ENCODE measurements at places on chromosomes 5 and 9.

DNA sequence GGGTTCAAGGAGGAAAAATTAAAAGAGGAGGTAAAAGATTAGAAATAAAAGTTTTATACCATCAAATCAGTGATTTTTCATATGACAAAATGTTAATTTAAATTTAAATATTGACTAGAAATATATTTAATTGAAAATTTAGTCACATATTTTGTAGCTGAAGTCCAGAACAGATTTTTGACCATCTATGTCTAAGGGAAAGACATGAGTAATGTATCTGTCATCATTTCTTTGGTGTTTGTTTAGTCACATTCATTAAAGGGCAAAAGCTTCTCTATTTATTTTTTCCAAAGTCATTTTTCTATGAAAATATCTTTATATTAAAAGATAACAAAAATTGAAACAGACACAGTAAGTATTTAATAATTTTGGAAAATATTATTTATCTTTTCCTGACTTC, 252.0 kb upstream of the ISL1 start:
- no peaks in the 10 kb centered on the region for H3K27me3 ChIP-seq
- H3K4me3 ChIP-seq = no peak overlapping the region
- no peaks in the 10 kb centered on the region for H3K36me3 ChIP-seq
- no peaks in the 10 kb centered on the region for H3K4me1 ChIP-seq
- no peak overlapping the region for H3K27ac ChIP-seq

GRCh38 chr9:112885324-112885723, 5.4 kb downstream of the SLC46A2 start:
- H3K27me3 ChIP-seq = peaks cover 2% of the 10 kb centered on the region
- H3K4me1 ChIP-seq = peaks cover 5% of the 10 kb centered on the region
- H3K27ac ChIP-seq = no peak overlapping the region
- H3K4me3 ChIP-seq = no peak overlapping the region

GRCh38 chr5:148651528-148651927, 2.8 kb downstream of the HTR4 start:
- H3K36me3 ChIP-seq = no peaks in the 10 kb centered on the region
- no peak overlapping the region for H3K4me3 ChIP-seq
- no peaks in the 10 kb centered on the region for H3K4me1 ChIP-seq
- H3K27me3 ChIP-seq = no peaks in the 10 kb centered on the region
- no peak overlapping the region for H3K27ac ChIP-seq

DNA sequence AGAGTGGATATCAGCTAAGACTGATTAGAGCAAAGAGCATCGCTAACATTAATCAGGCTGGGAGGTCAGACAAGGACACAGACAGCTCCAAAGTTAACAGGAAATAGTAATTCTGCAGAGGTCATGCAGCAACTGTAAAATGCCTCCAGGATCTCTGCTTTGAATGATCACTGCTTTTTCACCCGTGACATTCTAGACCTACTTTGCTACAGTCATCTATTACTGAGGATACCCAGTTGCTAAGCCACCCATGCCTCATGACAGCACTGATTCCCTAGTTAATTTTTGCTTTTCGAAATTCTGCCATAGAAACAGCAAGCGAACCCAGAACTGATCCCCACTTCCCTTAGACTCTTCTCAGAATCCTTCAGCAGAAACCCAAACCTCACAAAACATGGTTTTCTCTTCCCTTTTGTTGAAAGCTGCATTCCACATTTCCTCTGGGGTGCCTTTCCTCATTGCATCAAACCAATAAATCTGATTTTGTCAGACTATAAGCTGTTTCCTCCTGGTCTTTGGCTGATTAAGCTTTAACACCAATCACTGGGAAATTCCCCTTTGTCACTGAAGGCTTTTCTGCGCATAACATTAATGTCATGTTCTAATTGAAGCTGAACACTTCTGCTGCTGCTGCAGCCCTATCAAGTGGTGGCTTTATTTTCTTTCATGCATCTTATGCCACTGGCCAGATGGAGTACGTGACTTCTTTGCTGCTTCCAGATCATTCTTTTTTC, 201.1 kb upstream of the CHD1 start:
- no peak overlapping the region for H3K4me3 ChIP-seq
- H3K27ac ChIP-seq = no peak overlapping the region
- H3K27me3 ChIP-seq = no peaks in the 10 kb centered on the region
- no peaks in the 10 kb centered on the region for H3K36me3 ChIP-seq
- H3K4me1 ChIP-seq = no peaks in the 10 kb centered on the region
- no peak for DNase-seq

DNA sequence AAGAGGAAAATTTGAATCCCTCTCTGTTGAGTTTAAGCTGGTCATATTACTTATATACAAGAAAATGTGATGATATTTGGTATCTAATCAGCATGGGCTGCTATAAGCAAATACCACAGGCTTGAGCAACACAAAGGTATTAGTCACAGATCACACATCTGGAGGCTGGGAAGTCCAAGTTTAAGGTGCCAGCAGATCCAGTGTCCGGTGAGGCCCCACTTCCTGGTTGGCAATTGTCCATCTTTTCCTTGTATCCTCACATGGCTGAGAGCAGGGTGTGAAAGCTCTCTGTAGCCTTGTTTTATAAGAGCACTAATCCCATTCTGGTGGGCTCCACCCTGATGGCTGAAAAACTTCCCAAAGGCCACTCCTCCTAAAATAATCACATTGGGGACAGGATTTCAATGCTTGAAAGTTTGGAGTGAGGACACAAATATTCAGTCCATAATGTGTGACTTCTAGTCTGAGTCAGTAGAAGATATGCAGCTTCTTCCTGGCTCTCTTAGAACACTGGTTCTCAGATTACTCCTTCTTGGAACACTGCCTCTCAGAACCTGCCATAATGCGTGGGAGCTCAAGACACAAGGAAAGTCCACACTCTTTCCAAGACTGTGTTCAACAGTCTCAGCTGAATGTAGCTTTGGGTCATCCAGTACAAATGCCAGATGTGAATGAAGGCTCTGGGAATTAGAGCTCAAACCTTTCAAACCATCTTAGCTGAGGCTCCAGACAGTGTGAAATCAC, 124.1 kb downstream of the PRDM9 start:
- H3K36me3 ChIP-seq = no peaks in the 10 kb centered on the region
- no peak overlapping the region for H3K4me3 ChIP-seq
- H3K27me3 ChIP-seq = no peaks in the 10 kb centered on the region
- no peak overlapping the region for H3K27ac ChIP-seq

GRCh38 chr9:23162789-23163188, 663.3 kb downstream of the ELAVL2 start:
- no peaks in the 10 kb centered on the region for H3K27me3 ChIP-seq
- no peak for DNase-seq
- no peak overlapping the region for H3K27ac ChIP-seq

DNA sequence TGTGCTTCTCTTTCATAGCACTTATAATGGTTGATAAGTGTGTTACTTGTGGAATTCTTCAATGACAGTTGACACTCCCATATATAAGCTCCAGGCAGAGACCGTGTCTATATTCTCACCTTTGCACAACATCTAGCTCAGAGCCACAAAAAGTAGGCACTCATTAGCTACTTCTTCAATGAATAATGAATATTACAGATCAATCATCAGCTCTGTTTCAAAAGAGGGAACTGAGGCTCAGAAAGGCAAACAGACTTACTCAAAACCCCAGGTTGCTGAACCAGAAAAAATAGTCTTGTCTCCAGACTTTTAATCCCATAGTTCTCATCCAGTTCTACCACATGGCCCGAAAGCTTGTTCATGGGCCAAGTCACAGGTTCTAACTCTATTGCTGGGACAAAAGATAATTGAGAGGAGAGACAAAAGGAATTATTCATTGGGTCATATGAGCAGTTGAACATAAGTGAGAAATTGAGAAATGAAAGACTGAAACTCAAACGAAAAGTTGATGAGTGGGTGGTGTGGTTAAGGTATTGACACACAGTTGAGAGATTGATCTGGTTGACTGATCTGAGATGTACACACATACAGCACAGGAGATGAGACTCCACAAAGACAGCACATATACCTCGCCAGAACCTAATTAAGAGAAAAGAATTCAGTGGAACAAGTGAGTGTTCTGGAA, 381.6 kb downstream of the EFNA5 start:
- DNase-seq = no peak
- peaks cover 21% of the 10 kb centered on the region for H3K4me1 ChIP-seq
- no peak overlapping the region for H3K4me3 ChIP-seq

GRCh38 chr9:77604316-77604715, 43.8 kb downstream of the GNA14 start:
- DNase-seq = no peak
- H3K4me1 ChIP-seq = no peaks in the 10 kb centered on the region
- H3K27ac ChIP-seq = no peak overlapping the region

GRCh38 chr5:147822686-147823491, 8.6 kb downstream of the SPINK1 start:
- H3K4me3 ChIP-seq = no peak overlapping the region
- H3K4me1 ChIP-seq = no peaks in the 10 kb centered on the region
- no peak overlapping the region for H3K27ac ChIP-seq

DNA sequence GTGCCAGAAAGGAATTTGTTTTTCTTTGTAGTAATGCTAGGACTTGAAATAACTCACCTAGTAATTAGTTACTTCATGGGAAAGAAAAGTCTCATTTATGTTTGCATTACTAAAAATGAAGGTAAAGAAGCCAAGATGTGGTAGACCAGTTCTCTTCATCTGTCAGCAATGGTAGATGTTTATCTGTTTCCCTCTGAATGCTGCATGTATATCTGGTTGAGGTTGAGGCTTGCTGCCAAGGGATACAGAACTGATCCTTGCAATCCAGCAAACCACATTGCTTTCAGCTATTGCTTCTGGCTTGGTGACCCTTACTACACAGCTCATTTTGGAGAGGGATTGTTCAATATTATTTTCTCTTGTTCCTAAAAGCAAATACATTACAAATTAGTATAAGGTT, 73.6 kb downstream of the ZNF474 start:
- H3K4me1 ChIP-seq = no peaks in the 10 kb centered on the region
- H3K27me3 ChIP-seq = peaks cover 2% of the 10 kb centered on the region
- no peak overlapping the region for H3K27ac ChIP-seq
- no peak for DNase-seq
- no peak overlapping the region for H3K4me3 ChIP-seq

- peaks cover 31% of the 10 kb centered on the region for H3K4me1 ChIP-seq
- no peak overlapping the region for H3K4me3 ChIP-seq
- no peaks in the 10 kb centered on the region for H3K27me3 ChIP-seq
Measured at GRCh38 chr5:127011961-127012644, 18.3 kb downstream of the MARCHF3 start.

DNA sequence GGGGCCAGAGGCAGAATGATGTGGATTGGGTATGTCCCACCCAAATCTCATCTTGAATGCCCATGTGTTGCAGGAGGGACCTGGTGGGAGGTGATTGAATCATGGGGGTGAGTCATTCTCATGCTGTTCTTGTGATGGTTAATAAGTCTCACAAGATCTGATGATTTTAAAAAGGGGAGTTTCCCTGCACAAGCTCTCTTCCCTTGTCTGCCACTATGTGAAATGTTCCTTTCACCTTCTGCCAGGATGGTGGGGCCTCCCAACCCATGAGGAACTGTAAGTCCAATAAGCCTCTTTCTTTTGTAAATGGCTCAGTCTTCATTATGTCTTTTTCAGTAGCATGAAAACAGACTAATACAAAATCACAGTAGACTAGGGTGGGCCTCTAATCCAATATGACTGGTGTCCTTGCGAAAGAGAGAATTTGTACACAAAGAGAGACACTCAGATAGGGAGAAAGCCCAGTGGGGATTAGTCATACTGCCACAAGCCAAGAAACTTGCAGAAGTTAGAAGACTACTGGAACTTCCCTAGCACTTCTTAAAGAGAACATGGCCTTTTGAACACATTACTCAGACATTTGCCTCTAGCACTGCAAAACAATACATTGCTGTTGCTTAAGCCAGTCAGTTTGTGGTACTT, 68.4 kb downstream of the ANXA1 start:
- H3K27me3 ChIP-seq = no peaks in the 10 kb centered on the region
- no peak for DNase-seq
- H3K36me3 ChIP-seq = no peaks in the 10 kb centered on the region
- H3K27ac ChIP-seq = no peak overlapping the region
- H3K4me3 ChIP-seq = no peak overlapping the region

- no peaks in the 10 kb centered on the region for H3K4me1 ChIP-seq
- no peak overlapping the region for H3K4me3 ChIP-seq
- H3K27me3 ChIP-seq = no peaks in the 10 kb centered on the region
- no peaks in the 10 kb centered on the region for H3K36me3 ChIP-seq
- DNase-seq = no peak
Measured at GRCh38 chr5:12292610-12293204, 388.5 kb upstream of the CTNND2 start.

GRCh38 chr9:101393135-101393534, 5.3 kb downstream of the MRPL50 start:
- no peak overlapping the region for H3K27ac ChIP-seq
- no peak for DNase-seq
- no peak overlapping the region for H3K4me3 ChIP-seq
- H3K27me3 ChIP-seq = no peaks in the 10 kb centered on the region

- DNase-seq = no peak
- H3K27me3 ChIP-seq = no peaks in the 10 kb centered on the region
- H3K4me1 ChIP-seq = no peaks in the 10 kb centered on the region
- no peaks in the 10 kb centered on the region for H3K36me3 ChIP-seq
- no peak overlapping the region for H3K4me3 ChIP-seq
- H3K27ac ChIP-seq = no peak overlapping the region
Measured at GRCh38 chr5:9314558-9314957, 231.3 kb downstream of the SEMA5A start.

GRCh38 chr5:24141046-24141445, 503.7 kb downstream of the CDH10 start:
- H3K36me3 ChIP-seq = no peaks in the 10 kb centered on the region
- DNase-seq = no peak
- H3K27ac ChIP-seq = no peak overlapping the region

DNA sequence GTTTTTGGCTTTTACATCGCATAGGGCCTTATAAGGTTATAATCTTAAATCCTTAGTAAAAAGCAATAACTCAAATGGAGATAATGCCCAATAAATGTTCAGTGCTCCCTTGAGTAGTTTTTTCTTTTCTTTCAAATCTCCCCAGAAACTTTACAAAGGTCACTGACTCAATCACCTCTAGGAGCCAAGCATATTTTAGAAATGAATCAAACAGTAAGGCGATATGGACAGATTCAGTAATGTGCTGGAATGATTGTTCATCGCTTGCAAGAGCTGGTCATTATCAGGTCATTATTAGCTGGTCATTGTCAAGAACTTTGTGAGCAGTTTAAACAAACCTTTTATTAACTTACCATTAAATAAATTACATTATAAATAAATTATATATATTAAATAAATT, 130.4 kb upstream of the SLIT3 start:
- no peak overlapping the region for H3K27ac ChIP-seq
- H3K4me1 ChIP-seq = no peaks in the 10 kb centered on the region
- DNase-seq = no peak
- no peaks in the 10 kb centered on the region for H3K27me3 ChIP-seq

Measured in B cell (primary cell).